ENCODE measurements at places on chromosomes 7 and 10. TPM values are rescaled to one million over a fixed set of nuclear protein-coding genes. Genes with fewer than 3 reads are reported as not detected.

Gene DKK1
- 11.7 TPM for total RNA-seq

Gene CALML3
- not detected for total RNA-seq

Gene VTI1A
- 53.5 TPM for total RNA-seq

Gene PILRA
- total RNA-seq = 17.6 TPM

Gene FOXP2
- total RNA-seq = 5.1 TPM

Gene TSPAN33
- total RNA-seq = 10.1 TPM

DNA sequence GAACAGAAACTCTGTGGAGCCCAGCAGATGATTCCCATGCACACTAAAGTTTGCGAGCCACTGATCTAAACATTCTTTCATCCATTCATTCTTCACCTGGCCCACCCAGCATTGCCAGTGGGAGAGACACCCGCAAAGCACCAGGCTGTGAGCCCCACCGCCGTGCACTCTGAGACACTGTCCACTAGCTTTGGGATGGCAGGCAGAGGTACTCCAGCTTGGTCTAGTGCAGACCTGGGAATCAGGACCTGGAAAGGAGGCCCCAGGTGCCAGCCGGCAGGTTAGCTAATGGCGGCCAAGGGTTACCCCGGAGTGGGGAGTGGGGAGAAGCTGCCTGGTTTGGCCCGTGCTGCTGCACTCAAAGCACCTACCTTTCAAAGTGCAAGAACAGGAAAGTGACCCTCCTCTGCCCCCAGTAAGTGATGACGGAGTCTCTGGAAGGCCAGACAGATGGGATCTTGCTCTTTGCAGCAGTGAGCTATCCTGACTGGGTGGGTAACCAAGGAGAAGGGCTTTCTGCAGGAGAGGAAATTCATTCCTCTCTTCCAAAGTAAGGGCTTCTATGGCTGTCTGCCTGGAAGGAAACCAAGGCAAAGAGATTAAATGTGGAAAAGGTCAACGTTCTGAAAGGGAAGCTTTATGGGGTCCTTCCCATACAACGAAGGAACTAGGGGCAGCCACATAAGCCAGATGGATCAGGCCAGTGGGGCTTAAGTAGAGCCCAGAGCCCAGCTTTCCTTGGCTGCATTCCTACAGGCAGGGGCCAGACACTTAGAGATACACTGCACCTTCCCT is 74.2 kb upstream of the LRRC4 start:
- H3K36me3 ChIP-seq = no peaks in the 10 kb centered on the region
- no peak overlapping the region for H3K27ac ChIP-seq
- H3K4me3 ChIP-seq = no peak overlapping the region
- peaks cover 13% of the 10 kb centered on the region for H3K4me1 ChIP-seq
- DNase-seq = no peak

- no peaks in the 10 kb centered on the region for H3K27me3 ChIP-seq
- no peak overlapping the region for H3K4me3 ChIP-seq
- H3K4me1 ChIP-seq = no peaks in the 10 kb centered on the region
- DNase-seq = no peak
Observed at GRCh38 chr10:79328737-79329504, 18.3 kb upstream of the PPIF start.

DNA sequence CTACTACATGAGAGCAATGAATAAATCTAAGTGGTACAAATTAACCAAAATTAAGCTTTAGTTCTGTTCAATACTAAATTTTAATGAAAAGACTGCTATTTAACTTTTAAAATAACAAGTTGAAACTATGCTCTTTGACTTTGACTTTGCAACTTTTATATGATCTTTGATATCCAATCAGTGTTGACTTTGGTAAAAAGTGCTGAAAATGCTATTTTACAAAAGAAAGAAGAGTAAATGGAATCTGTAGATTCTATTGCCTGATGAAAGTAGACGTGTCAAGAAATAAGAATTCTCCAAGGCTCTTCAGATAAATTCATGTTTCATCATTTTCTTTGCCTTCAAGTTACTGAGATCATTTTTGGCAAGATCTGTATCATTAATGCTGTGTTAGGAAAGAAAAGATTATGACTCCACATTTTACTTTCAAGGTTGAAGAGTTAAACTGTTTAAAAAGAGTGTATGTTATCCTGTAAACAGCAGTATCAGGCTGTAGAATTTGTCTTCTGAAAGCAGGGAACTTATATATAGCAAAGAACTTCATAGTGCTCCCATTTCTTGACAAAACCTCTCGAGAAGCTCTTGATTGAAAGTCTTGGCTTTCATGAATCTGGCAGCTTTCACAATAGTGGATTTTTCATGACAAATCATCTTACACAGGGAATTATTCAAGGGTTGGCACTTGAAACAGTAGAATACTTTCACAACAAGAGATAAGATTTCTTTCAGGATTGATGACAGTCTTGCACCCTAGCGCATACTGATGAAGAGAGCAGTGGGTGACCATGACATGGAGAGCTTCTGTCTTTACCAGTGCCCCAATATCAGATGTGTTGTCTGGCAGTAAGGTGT is 72.1 kb downstream of the PTEN start:
- DNase-seq = no peak
- peaks cover 20% of the 10 kb centered on the region for H3K4me1 ChIP-seq
- no peak overlapping the region for H3K27ac ChIP-seq
- no peaks in the 10 kb centered on the region for H3K27me3 ChIP-seq
- peaks cover 31% of the 10 kb centered on the region for H3K36me3 ChIP-seq

GRCh38 chr10:4581929-4582328 is 244.1 kb upstream of the AKR1E2 start:
- H3K27me3 ChIP-seq = no peaks in the 10 kb centered on the region
- no peak overlapping the region for H3K27ac ChIP-seq
- no peak overlapping the region for H3K4me3 ChIP-seq
- DNase-seq = no peak

GRCh38 chr10:117439243-117439912 is 64.1 kb upstream of the PDZD8 start:
- H3K27me3 ChIP-seq = no peaks in the 10 kb centered on the region
- peaks cover 7% of the 10 kb centered on the region for H3K4me1 ChIP-seq
- H3K4me3 ChIP-seq = no peak overlapping the region
- no peak for DNase-seq
- no peak overlapping the region for H3K27ac ChIP-seq
- H3K36me3 ChIP-seq = no peaks in the 10 kb centered on the region

- DNase-seq = no peak
- peaks cover 19% of the 10 kb centered on the region for H3K27me3 ChIP-seq
- no peak overlapping the region for H3K4me3 ChIP-seq
- H3K27ac ChIP-seq = no peak overlapping the region
- H3K36me3 ChIP-seq = no peaks in the 10 kb centered on the region
Observed at GRCh38 chr10:70442332-70442988, 979 bp upstream of the NODAL start.

DNA sequence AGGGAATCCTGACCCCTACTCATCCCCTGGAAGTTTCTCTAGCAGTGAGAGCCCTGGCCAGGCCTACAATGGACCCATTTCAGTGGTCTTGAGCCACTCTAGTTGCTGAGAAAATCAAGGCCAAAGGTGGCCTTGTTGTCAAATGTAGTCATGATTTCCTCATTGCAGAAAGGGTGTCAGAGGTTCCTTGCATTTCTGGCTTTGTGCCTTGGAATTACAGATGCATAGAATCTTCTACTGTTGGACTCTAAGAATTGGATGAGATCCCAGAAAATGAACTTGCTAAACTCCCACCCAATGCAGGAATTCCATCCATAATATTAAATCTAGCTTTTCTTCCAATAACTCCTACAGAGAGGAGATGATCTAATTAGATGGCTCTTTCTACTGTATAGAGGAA is 12.2 kb downstream of the CPA2 start:
- H3K4me3 ChIP-seq = no peak overlapping the region
- no peak overlapping the region for H3K27ac ChIP-seq
- H3K36me3 ChIP-seq = no peaks in the 10 kb centered on the region
- H3K27me3 ChIP-seq = no peaks in the 10 kb centered on the region

- H3K4me1 ChIP-seq = peaks cover 6% of the 10 kb centered on the region
- no peak within 1 kb of the TSS for H3K27ac ChIP-seq
- H3K36me3 ChIP-seq = no peaks in the 10 kb centered on the region
- H3K4me3 ChIP-seq = peak within 1 kb of the TSS; percentile 63
Observed at GRCh38 chr10:68826764-68827591, at the start of gene STOX1. Gene STOX1, plus strand, starts transcription at chr10:68827531. Its CDS starts 93 bp downstream, at chr10:68827624.

DNA sequence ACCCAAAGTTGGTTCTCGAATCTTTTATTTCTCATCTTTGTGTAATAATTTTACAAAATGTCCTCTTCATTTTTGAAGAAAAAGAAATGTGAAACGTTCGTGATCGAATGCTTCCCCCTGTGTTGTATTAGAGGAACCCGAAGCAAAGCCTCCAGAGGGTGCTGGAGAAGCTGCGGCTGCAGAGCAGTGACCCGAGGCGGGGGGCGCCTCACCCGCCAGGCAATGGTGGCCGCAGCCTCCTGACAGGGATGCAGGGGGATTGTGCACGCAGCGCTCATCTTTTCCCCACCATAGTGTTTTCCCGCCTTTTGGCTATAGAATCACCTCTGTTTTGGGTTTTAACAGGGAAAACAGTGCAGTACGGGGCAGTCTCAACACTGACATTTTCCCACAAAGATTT is 307.5 kb upstream of the ANKRD30A start:
- H3K27me3 ChIP-seq = no peaks in the 10 kb centered on the region
- no peaks in the 10 kb centered on the region for H3K36me3 ChIP-seq
- no peaks in the 10 kb centered on the region for H3K4me1 ChIP-seq
- no peak for DNase-seq
- no peak overlapping the region for H3K27ac ChIP-seq
- no peak overlapping the region for H3K4me3 ChIP-seq

- H3K27me3 ChIP-seq = no peaks in the 10 kb centered on the region
- H3K27ac ChIP-seq = no peak overlapping the region
- no peaks in the 10 kb centered on the region for H3K4me1 ChIP-seq
- no peak for DNase-seq
Observed at GRCh38 chr10:83543691-83544462, 595.4 kb upstream of the GHITM start.

- H3K4me3 ChIP-seq = no peak overlapping the region
- no peaks in the 10 kb centered on the region for H3K36me3 ChIP-seq
- DNase-seq = no peak
- H3K27me3 ChIP-seq = no peaks in the 10 kb centered on the region
- no peaks in the 10 kb centered on the region for H3K4me1 ChIP-seq
- H3K27ac ChIP-seq = no peak overlapping the region
Observed at GRCh38 chr7:55246171-55246570, 119.0 kb upstream of the LANCL2 start.

DNA sequence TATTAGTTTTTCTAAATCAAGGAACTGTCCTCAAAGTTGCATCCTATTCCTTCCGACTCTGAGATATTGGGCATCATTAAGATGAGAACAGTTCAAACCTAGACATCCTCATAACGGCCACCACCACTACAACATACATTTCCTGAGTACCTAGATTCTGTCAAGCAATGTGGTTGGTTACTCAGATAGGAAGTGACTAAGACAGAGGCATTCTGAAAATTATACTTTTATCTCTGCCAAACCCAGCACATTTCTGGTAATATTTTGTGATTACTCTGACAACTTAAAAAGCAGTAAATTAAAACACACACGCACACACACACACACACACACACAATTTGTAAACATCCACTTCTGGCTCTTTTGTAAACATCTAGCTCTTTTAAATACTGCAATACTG is 291.2 kb upstream of the MEOX2 start:
- no peaks in the 10 kb centered on the region for H3K36me3 ChIP-seq
- H3K27me3 ChIP-seq = no peaks in the 10 kb centered on the region
- H3K27ac ChIP-seq = no peak overlapping the region
- no peak overlapping the region for H3K4me3 ChIP-seq
- peaks cover 4% of the 10 kb centered on the region for H3K4me1 ChIP-seq
- DNase-seq = no peak

DNA sequence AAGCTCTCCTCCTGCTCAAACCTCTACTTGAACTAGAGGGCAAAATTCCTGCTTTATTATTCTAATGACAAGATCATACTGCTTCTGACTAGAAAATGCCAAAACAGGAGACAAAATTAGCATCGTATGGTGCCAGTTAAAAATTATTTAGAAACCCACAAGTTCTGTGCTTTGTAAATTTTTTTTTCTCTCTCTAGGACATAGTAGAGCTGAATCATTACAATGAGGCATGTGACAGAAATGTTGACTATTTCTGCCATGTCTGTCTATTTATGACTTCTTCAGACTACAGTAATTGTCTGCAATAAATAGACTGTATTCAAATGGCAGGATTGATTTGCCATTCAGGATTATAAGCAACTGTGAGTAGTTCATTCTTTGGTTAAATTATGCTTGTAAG is 335.8 kb downstream of the PRPF18 start:
- H3K27me3 ChIP-seq = no peaks in the 10 kb centered on the region
- no peaks in the 10 kb centered on the region for H3K36me3 ChIP-seq
- no peak for DNase-seq
- H3K27ac ChIP-seq = no peak overlapping the region

GRCh38 chr10:129035052-129035827 is 431.8 kb upstream of the MGMT start:
- H3K4me1 ChIP-seq = no peaks in the 10 kb centered on the region
- no peak overlapping the region for H3K4me3 ChIP-seq
- peak; percentile 68 for DNase-seq
- H3K36me3 ChIP-seq = no peaks in the 10 kb centered on the region
- no peaks in the 10 kb centered on the region for H3K27me3 ChIP-seq
- no peak overlapping the region for H3K27ac ChIP-seq

DNA sequence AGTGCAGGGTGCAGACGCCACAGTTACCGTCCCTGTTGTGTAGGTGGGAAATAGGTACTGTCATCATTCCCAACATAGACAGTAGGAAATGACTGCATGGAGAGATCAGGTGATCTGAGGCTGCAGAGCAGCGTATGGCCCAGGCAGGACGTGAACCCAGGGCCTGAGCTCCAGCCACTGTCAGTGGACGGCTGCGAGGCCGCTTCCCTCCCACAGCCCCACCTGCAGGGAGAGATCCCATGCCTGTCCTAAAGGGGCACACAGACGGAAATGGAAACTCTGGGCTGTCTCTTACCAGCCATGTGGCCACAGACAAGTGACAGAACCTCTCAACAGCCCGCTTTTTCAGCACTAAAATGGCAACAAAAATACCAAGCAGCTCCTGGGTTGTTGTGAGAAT is 44.5 kb upstream of the MNX1 start:
- no peak overlapping the region for H3K4me3 ChIP-seq
- DNase-seq = no peak
- no peaks in the 10 kb centered on the region for H3K27me3 ChIP-seq

- no peaks in the 10 kb centered on the region for H3K27me3 ChIP-seq
- no peak overlapping the region for H3K27ac ChIP-seq
- peaks cover 4% of the 10 kb centered on the region for H3K4me1 ChIP-seq
- DNase-seq = no peak
- no peaks in the 10 kb centered on the region for H3K36me3 ChIP-seq
- no peak overlapping the region for H3K4me3 ChIP-seq
Observed at GRCh38 chr10:4813023-4813422, 13.0 kb upstream of the AKR1E2 start.

- H3K27me3 ChIP-seq = no peaks in the 10 kb centered on the region
- no peak for DNase-seq
- no peaks in the 10 kb centered on the region for H3K4me1 ChIP-seq
- no peak overlapping the region for H3K4me3 ChIP-seq
Observed at GRCh38 chr7:10117815-10118214, 855.9 kb upstream of the PHF14 start.

- H3K27me3 ChIP-seq = no peaks in the 10 kb centered on the region
- peaks cover 18% of the 10 kb centered on the region for H3K4me1 ChIP-seq
Observed at GRCh38 chr7:106865130-106866041, at the start of gene PIK3CG. Gene PIK3CG, plus strand, starts transcription at chr7:106865282. Its CDS starts 2,280 bp downstream, at chr7:106867562.

Measured in upper lobe of left lung (tissue), 6 donors.